ENCODE measurements at places on chromosomes 7 and 10.

GRCh38 chr7:51175316-51175991 is 141.2 kb downstream of the COBL start:
- no peak for DNase-seq

- DNase-seq = no peak
Observed at GRCh38 chr7:34842782-34843181, 184.8 kb downstream of the NPSR1 start.

GRCh38 chr7:69199041-69199440 is 399.2 kb upstream of the AUTS2 start:
- DNase-seq = no peak

DNA sequence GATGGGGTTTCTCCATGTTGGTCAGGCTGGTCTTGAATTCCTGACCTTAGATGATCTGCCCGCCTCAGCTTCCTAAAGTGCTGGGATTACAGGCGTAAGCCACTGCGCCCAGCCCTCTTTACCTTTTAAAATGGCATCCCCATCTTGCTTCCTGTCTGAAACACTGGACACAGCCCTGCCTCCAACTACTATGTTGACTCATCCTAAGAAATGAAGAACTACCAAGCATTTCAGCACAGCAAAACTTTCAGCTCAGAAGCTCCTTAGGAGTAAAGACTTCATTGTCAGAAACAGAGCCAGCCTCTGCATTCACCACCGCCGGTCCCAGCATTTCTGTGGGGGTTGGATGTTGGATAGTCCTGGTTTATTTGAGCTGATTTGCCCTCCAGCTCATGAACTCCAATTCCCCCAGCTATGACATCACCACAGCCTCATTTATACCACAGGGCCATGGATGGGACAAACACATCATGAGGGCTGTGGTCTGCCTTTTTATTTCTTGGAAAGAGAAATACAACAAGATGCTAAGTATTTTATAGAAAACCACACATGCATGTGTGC is 123.5 kb downstream of the ADCY1 start:
- no peak for DNase-seq

DNA sequence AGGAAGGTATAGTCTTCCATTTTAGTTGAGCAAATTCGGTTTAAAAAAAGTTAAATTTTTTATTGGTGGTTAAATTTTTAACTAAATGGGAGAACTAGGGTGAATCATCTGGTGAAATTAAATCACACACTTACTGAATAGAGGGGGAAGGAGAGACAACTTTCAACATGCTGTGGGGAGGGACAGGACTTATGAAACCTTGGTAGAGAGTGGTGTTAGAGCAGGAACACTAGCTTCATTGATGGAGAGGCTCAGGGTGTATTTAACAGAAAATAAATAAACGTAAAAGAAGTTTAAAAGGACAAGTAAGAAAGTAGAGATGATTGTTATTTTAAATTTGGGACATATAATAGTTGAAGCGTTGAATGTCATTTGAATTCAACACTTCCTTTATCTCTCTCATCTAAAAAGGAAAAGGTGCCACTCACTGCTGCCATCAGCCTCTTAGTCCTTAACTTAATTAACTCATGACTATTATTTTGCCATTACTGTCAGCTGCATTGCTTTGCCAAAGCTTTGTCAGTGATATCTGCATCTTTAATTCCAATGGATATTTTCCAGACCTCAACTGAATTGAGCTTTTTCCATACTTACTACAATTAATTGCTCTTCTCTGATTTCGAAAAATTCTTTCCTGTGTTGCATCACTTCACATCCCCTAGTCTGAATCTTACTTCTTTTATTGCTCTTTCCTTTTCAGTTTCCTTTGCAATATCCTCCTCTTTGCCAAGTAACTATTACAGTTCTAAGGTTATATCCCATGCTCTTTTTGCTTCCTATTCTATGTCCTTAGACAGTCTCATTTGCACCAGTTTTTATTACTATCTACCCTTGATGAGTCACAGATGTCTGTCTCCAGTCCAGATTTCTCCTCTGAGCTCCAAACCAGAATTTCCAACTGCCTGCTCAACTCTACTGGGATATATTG is 71.7 kb downstream of the GNAT3 start:
- DNase-seq = no peak

DNA sequence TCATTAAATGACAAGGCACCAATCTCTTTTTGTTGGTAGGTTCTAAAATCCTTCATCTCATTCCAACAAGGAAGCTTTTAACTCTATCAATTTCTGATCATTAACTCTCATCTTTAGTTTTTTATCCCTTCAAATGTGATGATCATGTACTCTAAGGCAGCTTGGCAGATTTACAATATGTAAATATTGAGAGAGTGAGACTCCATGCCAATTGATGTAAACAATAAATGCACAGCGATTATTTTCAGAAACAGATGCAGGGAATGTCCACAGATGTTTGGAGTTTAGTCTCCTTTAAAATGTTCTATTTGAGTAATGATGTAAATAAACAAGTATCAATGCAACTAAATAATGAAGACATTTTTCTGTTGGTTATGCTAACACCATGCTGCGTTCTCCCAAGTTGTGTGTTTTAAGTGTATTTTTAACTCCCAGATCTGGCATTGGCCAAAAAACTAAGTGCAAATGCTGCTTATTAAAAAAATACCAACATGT is 213.8 kb downstream of the AHR start:
- DNase-seq = peak; percentile 20

All from NCI-H748 treated with DMSO at 0.1 percent for 48 hours (cell line).